ENCODE measurements at places on chromosomes 2 and 18.
A peak's percentile ranks its signal among the peaks of the same experiment; 100 is the strongest.

GRCh38 chr2:38427936-38428335 is 50.9 kb upstream of the ATL2 start:
- DNase-seq, result no peak

DNA sequence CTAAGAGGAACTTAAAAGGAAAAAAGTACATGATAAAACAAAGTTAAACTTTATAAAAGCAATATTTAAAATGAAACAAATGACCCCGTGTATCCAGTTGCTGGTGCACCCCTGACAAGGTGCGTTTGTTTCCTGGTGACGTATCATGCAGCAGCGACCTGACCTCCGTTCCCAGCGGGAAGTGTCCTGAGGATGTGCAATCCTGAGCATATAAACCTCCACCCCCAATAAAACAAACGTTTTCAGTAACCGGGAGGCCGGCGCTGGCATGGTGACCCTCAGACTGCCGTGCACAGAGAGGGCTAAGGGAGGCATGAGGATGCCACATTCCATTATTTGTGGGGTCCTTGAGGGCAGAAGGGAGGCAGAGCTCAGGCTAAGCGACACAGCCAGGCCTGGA is 14.8 kb downstream of the SLC66A2 start:
- no peak for DNase-seq

DNA sequence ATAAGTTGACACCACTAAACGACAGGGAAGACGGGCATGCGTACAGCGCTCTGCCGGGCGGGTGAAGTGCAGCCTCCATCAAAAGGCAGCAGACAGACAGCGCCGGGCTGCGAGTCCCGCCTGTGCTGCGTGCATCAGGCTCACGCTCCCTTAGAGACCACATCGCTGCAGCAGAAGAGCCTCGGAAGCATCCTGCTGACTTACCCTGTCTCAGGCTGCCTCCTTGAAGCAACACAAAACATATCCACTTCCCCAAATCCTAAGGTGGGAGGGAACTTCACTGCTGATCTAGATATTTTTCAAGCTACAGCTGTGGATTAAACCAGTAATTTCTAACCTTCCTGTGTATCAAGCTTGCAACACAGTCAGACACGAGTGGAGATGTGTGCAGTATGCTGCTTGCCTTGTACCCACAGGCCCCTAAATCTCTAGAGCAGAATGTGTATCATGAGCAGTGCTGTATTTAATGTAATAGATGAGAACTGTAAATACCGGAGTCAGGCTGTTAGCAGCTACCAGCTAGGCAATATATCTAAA is 6.4 kb downstream of the MYT1L start:
- no peak for DNase-seq

DNA sequence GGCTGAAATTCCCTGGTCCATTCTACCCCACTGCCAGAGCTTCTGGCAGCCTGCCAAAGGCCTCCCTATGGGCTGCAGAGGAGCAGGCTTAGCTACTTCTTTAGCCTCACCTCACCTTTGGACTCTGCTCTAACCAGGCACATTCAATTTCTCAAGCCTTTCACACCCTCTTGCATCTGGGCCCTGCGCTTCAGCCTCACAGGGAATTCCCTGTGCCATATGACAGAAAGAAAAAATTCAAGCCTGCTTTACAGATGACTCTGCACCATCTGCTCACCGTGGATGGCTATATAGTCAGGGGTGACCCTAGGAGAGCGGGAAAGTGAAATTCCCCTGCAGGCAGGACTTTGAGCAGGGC is 62.5 kb downstream of the REEP1 start:
- peak; percentile 37 for DNase-seq

GRCh38 chr18:3456686-3457069 is 6.7 kb downstream of the TGIF1 start:
- DNase-seq, result no peak

DNA sequence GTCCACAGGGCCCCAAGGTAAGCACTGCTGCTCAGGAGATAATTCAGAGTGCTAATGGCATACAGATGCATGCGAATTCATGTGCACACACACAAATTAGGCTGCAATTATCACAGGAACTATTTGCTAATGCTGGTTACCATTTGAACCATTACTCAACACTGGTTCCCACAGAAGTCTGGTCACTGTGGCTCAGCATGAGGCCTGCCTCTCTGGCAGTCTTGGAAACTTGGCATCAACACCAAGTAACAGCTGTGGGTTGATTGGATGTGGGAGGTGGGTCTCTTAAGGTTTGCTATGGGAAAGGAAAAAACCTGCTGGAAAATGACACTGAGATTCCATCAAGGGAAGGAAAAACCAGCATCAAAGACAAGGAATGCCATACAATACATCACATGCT is 105.0 kb downstream of the CELF4 start:
- DNase-seq, result peak; percentile 2

GRCh38 chr2:71337776-71338175 is 6.2 kb downstream of the ZNF638 start:
- no peak for DNase-seq

DNA sequence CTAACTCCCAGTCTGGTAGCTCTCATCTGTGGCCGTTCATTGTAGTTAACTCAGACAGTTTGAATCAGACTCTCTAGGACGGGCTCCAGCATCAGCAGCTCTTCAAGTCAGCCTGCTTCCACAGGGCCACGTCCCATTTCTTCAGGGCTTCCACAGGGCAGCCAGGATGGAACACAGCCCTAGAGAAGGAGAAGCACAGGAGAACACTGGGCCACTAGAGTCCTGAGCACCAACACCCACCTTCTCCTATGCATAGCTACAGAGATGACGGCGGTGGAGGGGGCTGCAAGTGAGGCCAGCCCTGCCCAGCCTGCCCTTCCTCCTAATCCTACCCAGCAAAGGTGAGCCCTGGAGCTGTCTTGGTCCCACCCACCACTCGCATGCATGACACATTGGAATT is 10.2 kb upstream of the TEX261 start:
- DNase-seq, result no peak

GRCh38 chr18:51168960-51169662 is 28.4 kb downstream of the MEX3C start:
- DNase-seq, result no peak

DNA sequence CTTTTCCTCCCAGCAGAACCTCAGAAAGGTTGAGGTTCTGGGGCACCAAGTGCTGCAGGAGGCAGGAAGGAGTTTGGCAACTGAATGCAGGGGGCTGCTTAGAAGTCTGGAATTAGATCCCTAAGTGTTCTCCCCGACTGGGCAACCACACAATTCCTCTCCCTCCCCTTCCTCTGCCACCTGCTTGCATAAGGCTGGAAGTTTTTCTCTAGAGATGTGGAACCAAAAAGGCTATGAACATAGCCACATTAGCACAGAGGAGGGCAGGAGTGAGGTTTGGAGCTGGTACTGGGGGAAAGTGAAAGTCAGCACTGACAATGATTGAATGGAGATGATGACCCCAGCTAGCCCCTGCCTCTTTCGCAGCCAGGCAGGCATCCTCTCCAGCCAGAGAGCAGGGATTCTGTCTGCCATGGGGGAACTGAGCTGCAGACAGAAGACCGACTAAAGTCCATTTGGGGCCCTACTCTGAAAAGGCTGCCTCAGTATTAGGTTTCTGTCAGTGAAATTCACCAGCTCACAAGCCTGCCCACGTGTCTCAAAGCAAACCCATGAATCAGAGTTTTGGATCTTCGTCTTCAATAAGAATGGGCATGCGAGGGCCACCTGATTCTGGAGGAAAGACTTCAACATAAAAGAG is 87.9 kb upstream of the ITGA6 start:
- DNase-seq, result no peak

- DNase-seq, result peak; percentile 40
Observed at GRCh38 chr2:236352761-236353593, 88.8 kb upstream of the ASB18 start.

- DNase-seq, result peak; percentile 59
Observed at GRCh38 chr18:31513189-31513935, 15.4 kb downstream of the DSG2 start.

DNA sequence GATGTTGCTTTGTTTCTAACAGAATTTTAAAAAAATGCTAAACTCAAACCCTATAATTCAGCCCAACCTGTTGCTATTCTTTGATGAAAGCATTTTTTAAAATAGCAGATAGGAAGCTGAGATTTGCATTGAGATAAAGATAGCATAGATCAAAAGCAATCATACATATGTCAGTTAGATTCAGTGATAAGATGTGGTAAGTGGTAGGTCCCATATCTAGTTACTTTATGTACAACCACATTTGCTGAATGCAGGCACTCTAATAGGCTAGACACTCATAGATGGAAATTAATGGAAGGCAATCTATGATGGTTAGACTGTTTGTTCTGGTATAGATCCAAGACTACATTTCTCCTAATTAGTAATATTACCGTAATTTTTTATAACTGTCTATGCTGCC is 27.2 kb upstream of the C1D start:
- no peak for DNase-seq

GRCh38 chr2:133452583-133452982 is 115.7 kb downstream of the NCKAP5 start:
- no peak for DNase-seq

GRCh38 chr2:230308402-230309000 is 18.5 kb upstream of the SP140L start:
- DNase-seq, result no peak

GRCh38 chr2:28055325-28055970 is 164.9 kb downstream of the BABAM2 start:
- peak; percentile 63 for DNase-seq

- DNase-seq, result no peak
Observed at GRCh38 chr2:200472853-200473464, 36.9 kb downstream of the KCTD18 start.

DNA sequence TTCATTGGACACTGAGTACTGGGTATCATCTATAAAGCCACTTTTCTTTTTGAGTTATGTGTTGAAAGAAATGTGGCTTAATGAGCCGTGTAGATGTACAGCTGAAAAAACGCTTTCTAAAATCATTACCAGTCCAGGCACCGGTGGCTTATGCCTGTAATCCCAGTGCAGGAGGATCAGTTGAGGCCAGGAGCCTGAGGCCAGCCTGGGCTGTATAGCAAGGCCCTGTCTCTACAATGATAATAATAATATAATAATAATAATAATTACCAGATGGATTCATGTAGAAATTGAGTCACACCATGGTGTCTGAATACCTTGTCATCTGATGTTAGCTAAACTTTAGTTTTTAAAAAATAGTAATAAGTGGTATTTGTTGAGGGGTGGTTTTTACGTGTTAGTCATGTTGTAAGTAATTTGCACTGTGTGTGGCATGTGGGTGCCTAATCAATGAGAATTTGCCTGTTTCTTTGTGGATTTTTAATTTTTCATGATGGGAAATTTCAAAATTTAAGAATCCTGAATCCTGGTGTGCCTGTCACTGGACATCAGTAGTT is 30.1 kb downstream of the NCK2 start:
- no peak for DNase-seq

- DNase-seq, result no peak
Observed at GRCh38 chr2:147181351-147182029, 663.3 kb upstream of the ACVR2A start.

DNA sequence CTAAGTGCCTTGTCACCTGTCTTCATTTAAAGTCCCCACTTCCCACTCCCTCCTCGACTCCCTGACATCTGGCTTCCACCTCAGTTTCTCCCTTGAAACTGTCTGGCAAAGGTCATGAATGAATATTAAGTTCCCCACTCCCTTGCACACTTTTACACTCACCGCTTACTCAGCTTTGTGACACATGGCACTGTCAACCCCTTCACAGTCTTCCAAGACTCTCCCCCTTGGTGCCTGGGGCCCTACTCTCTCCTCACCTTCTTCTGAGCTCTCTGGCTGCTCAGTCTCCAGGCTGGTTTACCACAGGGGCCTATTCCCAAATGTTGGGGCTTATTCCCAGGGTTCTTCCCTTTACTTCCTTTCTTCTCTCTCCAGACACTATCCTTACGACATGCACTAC is 17.9 kb upstream of the PTPN4 start:
- DNase-seq, result peak; percentile 19

DNA sequence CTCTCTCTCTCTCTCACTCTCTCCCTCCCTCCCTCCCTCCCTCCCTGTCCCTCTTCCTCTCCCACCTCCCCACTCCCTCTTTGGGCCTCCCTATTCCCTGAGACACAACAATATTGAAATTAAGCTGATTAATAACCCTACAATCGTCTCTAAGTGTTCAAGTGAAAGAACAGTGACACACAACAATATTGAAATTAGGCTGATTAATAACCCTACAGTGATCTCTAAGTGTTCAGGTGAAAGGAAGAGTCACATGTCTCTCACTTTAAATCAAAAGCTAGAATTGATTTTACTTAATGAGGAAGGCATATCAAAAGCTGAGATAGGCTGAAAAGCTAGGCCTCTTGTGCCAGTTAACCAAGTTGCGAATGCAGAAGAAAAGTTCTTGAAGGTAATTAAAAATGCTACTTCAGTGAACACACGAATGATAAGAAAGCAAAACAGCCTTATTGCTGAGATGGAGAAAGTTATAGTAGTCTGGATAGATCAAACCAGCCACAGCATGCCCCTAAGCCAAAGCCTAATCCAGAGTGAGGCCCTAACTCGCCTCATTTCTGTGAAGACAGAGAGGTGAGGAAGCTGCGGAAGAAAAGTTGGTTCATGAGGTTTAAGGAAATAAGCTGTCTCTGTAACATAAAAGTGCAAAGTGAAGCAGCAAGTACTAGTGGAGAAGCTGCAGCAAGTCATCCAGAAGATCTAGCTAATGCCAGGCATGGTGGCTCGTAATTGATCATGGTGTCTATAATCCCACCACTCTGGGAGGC is 21.3 kb downstream of the MALT1 start:
- no peak for DNase-seq

DNA sequence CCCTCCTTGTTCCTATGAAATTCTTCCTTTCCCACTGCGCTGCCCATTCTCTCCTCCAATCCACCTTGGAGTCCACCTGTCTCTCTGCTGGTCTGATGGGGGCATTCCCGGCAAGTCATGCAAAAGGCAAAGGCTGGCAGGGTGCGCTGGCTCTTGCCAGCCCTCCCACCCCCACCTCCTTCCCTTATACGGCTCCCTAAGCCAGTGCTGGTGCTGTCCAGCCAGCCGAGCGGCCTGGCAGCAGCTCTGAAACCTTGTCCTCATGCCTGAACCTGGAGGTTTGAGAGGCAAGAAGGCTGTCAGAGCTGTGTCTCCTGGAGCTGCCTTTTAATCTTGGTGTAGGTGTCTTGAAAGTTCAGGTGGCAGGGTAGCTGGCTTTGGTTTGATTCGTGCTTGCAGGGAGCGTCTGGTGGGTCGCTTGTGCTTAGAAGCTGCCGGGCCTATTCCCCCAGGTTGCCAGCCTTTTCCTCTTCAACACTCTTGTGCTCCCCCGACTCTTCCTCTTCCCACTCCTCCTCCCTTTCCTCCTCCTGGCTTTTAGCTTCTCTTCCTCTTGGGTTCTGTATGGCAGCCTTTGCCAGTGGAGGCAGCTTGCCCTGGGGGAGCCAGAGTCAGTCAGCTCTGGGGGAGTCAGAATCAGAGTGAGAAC is 748 bp downstream of the LIPG start:
- peak; percentile 16 for DNase-seq

GRCh38 chr18:80157708-80158343 is 48.8 kb downstream of the ADNP2 start:
- peak; percentile 74 for DNase-seq

All from fibroblast of mammary gland (primary cell).